Fibroblast of skin of scalp (primary cell): ENCODE measurements at places on chromosomes 11 and 22.
A peak's percentile ranks its signal among the peaks of the same experiment; 100 is the strongest.

GRCh38 chr11:59117774-59118173 is 10.7 kb downstream of the FAM111B start:
- DNase-seq: no peak

DNA sequence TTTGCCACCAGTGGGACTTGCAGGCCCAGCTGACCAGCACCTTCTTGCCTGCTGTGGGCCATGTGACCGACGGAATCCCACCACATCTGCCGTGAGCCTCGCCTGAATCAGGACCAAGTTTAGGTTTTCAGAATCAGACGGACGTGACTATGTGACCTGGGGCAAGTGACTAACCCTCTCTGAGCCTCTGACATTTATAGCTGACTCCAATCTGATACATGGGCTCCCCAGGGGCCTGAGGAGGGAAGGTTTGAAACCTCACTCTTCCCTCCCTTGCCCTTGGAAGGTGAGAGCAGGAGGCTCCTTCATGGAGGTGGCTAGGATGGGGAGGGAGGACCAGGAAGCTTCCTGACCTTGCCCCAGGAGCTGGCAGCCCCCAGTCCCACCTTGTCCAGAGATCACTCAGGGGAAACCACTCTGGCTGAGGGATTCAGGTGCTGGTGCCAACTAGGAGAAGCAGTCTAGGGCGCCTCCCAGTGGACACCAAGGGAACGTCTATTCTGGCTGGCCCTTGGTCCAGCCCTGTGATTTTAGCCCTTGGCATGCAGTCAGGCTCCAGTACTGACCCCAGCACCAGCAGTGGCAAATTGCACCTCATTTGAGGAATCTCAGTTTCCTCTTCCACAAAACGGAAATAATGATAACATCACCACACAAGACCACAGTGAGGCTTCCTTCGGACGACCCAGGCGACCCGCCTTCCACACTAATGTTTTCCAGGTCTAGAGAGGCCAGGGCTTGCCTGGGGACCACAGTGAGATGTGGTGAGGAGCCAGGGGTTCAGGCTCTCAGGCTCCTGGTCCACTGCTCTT is 47.2 kb upstream of the SYT7 start:
- DNase-seq: peak; percentile 49

GRCh38 chr11:105741488-105742020 is 131.7 kb downstream of the GRIA4 start:
- no peak for DNase-seq

GRCh38 chr11:11764423-11764803 is 77.4 kb upstream of the USP47 start:
- no peak for DNase-seq

DNA sequence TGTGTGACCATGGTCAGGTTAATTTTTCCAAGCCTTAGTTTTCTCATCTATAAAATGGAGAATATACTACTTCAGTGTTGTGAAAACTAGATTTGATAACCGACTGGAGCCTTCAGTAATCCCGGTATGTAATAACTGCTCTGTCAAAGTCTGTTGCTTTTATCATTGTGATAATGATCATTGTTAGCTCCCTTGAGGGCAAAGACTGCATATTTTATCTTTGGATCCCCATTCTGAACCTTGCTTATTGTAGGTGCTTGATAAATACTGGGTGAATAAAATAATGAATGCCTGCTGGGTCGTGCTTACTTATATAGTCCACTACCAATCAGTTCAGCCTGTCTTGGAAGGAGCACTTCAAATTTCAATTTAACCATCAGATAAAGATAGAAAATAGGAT is 105.3 kb downstream of the ARFGAP2 start:
- no peak for DNase-seq

GRCh38 chr11:123558536-123559315 is 95.7 kb downstream of the SCN3B start:
- DNase-seq: no peak

DNA sequence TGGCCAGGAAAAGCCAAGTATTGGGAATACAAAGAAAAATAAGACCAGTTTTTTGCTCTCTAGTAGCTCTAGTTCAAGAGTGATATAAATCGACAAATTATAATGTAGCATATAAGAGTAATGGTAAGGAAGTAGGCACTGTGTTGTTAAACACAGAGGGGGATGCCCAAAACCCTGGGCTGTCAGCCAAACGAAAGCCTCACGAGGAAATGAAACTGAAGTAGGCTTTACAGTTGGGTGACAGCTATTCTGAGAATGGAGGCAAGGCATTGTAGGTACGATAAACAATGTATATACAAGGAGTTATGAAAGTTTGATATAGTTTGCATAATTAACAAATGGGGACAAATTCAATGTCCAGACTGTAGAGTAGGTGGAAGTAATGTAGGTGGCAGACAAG is 176.4 kb downstream of the FAM181B start:
- no peak for DNase-seq

DNA sequence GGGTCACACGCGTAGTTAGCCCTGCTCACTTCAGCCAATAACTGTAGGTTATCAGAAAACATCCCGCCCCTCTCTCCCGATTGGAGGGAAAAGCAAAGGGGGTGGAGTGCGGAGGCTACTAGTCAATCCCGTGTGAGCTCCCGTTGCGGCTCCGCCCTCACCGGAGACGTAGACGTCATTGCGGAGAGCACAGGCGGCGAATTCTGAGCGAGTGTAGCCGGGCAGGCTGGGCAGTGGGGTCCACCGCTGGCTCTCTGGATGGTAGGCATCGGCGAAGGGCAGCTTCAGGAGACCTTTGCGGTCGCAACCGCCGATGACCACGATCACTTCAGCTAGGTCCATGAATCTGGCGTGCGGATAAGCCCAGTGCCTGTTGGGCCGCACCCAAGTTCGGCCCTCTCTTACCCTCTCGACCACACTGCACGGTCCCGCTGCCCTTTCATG is 4.7 kb downstream of the KLHL35 start:
- peak; percentile 89 for DNase-seq

GRCh38 chr22:46045459-46046298 is 68.7 kb upstream of the WNT7B start:
- no peak for DNase-seq

DNA sequence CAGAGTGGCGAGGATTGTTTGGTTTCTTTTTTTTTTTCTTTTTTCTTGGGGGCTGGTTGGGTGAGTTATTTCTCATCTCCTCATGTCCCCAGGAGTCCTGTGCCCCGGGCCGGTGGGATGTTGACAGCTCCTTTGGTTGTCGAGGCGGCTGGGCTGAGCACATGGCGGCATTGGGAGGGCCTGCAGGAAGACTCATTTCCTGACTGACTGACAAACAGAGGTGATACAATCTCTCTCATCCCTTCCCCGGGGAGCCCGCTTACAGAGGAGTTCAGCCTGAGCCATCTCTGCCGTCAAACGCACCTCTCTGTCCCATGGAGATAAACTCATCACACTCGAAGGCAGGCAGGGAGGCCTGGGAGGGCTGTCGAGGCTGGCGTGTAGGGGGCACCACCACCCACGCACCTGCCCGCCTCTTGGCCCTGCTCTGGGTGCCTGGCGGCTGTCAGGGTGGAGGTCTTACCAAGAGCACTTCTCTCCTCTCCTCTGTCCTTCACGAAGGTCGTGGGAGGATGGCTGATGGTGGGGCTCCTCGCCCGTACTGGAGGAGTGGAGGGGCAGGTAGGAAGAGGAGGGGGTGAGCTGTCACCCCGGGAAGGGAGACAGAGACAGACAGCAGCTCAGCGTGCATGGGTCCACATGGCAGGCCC is 60.0 kb upstream of the NECTIN1 start:
- no peak for DNase-seq

- no peak for DNase-seq
These were observed 519.6 kb upstream of the TENM4 start for GRCh38 chr11:79960461-79960860.

DNA sequence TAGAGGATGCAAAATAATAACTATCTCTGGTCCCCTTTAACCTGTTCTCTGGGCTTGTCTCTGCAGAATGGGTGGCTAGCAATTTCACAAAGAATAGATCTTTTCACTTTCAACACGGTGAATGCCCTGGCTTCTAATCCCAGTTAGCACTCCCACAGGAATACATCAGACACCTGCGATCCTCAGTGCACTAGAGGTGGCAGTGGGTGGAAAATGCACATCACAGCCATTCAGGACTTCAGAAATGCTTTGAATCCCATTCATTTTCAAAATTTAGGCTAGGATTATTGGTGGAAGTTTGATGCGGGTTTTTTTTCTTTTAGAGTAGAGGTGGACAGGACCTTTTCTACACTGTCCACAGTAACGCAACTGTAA is 55.1 kb downstream of the OPCML start:
- no peak for DNase-seq

DNA sequence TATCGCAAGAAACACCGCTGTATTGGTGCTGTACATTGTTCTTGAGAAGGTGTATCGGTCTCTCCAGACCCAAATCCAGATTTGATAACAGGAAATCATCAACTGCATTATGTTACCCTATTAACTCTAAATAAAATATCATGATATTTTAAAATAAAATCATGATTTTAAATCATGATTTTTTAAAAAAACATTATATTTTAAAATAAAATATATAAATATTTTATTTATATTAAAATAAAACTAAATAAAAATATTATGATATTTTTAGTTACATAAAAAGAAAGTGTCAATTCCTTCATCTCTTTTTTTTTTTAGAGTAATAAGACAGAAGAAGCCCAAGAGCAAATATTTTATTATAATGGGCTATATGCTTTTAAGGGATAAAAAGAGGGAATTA is 27.6 kb downstream of the RBMXL2 start:
- DNase-seq: no peak

DNA sequence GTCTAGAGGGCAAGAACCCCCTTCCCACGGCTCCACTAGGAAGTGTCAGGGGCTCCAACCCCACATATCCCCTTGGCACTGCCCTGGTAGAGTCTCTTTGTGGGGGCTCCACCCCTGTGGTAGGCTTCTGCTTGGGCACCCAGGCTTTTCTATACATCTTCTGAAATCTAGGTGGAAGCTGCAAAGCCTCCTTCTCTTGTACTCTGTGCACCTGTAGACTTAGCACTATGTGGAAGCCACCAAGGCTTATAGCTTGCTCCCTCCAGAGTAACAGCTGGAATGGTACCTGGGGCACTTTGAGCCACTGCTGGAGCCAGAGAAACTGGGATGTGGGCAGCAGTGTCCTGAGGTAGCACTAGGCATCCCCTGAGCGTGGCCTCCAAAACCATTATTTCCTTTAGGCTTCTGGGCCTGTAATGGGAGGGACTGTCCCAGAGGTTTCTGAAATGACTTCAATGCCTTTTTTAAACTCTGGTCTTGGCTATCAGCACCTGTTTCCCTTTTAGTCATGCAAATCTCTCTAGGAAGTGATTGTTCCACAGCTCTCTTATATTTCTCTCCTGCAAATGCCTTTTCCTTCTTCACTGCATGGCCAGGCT is 68.4 kb downstream of the TRAF6 start:
- no peak for DNase-seq

DNA sequence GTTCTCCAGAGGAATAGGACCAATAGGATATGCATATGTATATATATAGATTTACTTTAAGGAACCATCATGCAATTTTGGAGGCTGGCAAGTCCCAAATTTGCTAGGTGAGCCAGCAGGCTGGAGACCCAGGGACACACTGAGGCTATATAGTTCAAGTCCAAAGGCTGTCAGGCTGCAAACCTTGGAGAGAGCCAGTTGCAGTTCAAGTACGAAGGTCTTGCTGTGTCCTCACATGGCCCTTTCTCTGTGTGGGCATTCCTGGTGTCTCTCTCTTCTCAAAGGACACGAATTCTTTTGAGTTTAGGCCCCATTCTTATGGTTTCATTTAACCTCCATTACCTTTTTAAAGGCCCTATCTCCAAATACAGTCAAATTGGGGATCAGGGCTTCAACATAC is 134.4 kb upstream of the SORL1-AS1 start:
- no peak for DNase-seq

GRCh38 chr11:114914231-114915005 is 236.1 kb downstream of the NXPE2 start:
- no peak for DNase-seq

DNA sequence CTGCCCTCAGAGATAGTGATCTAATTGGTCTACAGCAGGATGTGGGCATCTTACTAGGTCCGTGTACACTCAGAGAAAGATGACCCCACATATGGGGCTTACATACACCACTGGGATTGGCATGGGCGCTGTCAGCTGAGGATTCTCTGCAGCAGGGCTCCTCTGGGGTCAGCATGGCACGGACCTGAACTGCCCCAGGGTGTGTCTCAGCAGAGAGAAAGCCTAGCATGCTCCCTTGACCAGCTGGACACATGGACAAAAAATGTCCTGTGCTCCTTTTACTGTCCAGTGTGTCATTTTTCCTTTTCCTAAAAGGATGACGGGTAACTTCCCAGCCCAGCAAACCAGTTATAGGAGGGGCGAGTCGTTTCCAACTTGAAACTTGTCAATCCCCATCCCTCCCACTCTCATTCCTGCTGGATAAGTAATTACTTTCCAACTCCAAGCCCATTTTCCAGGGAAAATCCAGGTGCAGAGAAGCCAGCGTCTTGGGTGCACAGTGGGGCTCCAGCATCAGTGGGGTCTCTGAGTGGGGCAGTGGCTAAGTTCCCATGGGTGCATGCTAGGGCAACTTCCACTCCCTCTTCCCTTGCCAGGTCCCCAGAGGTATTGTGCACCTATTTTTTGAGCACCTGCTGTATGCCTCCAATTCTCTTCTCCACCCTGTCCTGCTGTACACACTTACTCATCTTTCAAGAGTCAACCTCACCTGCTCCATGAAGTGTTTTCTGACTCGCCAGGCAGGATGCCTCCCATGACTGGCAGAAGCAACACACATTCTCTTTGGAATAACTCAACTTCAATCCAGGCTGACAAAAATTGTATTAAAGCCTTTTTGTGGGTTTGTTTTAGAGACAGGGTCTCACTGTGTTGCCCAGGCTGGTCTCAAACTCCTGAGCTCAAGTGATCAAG is 5.0 kb downstream of the VSTM5 start:
- DNase-seq: peak; percentile 22

- DNase-seq: peak; percentile 22
These were observed 16.3 kb upstream of the OR56B1 start for GRCh38 chr11:5719703-5720495.

- DNase-seq: no peak
These were observed 5.5 kb downstream of the ACRV1 start for GRCh38 chr11:125675196-125675595.

GRCh38 chr22:20173772-20174171 is 22.9 kb upstream of the CCDC188 start:
- no peak for DNase-seq

DNA sequence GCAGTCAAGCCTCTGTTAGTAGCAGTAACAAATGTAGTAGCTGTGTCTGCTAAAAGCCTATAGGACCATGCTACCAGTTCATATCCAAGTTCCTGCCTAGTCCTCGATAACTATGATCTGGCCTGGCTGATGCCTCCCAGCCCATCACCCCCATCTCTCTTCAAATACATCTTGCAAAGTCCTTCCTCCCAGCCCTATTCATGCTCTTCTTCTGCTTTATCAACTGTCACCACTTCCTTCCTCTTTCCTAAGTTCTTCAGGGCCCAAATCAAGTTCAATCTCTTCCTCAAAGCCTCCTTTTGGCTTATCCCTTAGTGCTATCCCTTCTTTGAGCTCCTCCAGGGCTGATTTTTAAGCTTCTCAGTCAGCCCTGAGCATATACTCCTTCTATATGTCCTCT is 150.9 kb upstream of the THY1 start:
- DNase-seq: no peak
